ENCODE measurements at places on chromosomes 13 and 19.

GRCh38 chr13:39586151-39586550 lies 16.8 kb downstream of the LHFPL6 start:
- no peak for DNase-seq

GRCh38 chr19:3336351-3336679 lies 30.1 kb upstream of the NFIC start:
- no peak for DNase-seq

- DNase-seq: no peak
Observed at GRCh38 chr13:21420706-21421105, 38.4 kb downstream of the ZDHHC20 start.

DNA sequence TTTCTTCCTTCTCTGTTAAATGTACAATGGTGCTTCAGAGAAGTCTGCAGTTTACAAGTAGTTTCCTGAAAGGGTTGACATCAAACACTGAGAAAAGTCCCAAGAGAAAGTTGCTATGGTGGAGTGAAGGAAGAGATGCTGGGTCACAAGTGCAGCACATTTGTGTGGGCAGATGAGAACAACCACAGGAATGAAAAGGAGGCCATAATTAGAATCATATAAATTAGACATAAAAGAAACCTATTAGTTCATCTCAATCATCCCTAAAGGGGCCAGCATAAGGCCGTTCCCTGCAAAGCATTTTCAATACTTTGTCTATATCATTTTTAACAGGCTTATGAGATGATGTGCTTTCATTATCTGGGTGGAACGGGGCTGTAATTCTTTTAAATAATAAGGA lies 359.2 kb downstream of the IRS2 start:
- DNase-seq: no peak

DNA sequence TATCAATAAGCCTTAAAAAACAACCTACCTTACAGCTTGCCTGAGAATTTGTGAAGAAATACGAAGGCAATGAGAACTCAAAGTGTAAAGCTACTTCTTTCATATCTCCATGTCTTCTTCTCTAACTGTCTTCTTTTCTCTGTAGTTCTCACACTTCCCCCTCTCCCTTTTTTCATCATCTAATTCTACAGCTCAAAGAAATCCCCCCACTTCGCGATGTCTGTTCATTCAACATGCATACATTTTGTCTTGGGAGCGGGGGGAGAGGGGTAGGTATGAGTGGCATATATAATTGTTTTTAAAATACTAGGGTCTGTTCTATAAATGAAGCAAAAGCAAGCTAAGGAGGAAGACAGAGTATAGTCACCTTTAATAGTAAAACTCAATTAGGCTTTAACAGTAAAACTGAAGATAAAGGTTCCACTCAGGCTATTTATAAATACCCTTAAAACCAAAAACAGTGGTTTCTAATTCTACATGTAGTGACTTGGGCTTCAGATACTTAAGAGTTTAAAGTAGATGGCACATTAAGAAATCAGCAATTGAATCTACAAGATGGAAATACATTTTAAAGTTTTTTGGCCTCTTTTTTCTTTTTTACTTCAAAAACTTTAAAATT lies 106.9 kb downstream of the KLF12 start:
- DNase-seq: no peak

- DNase-seq: no peak
Observed at GRCh38 chr13:93851236-93851635, 624.6 kb downstream of the GPC6 start.

GRCh38 chr19:11373885-11374432 lies 507 bp upstream of the SWSAP1 start:
- no peak for DNase-seq

DNA sequence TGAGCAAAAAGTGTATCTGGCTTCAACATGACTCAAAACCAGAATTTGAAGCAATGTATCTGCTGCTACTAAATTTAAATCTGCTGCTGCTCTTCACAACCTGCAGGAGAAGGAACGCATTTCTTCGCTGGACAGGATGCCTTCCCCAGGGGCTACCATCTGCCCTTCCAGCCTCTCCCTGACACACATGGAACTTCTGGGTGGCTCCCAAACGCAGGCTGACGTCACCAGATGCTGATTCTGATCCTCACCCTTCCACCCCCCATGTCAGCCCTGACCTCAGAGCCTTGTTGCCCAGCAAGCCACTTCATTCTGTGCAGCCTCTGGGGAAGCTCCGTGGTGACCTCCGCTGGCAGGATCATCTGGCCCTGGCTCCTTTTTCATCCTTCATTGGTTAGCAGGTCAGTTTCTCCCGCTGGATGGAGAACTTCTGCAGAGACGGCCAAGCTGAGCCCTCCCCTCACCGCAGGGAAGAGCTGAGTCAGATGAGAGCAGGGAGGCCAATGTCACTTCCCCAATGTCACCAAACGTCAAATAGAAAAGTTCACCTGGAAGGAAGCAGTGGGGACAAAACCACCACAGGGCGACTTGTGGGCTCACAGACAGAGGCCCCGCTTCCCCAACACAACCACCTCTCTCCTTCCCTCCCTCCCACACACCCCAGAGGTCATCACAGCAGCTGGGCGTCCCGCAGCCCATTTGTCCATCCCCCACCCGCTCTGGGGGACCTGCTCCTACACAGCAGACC lies 14.0 kb upstream of the RAB20 start:
- no peak for DNase-seq

DNA sequence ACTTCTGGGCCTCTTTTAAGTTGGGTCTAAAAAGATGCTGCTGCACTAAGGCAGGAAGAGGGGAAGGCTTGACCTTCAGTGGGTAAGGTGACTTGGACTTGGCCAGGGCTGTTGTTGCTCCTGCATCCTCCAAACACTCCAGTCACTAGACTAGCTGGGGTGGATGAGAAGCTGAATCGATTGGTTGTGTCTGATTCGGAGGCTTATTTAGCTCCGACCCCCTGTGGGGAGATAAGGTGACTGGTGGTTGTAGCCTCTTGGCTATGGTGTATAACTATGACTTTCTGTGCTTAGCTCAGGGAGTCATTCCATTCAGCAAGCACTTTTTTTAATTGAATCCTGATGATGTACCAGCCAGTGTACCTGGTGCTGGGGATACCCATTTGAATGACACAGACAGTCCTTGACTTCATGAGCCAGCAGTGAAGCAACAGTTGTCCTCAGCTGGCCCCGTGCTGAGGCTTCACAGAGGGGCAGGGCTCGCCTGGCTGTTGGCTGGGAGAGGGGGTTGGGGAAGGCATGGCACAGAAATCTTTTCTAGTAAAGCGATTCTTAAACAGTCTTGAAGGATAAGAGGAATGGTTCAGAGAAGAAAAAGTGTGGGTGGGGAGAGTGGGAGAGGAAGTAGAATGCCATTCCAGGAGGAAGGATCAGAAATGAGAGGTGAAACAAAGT lies 9.9 kb downstream of the PCDH8 start:
- no peak for DNase-seq

- DNase-seq: no peak
Observed at GRCh38 chr13:46146898-46147297, 35.1 kb downstream of the LCP1 start.

DNA sequence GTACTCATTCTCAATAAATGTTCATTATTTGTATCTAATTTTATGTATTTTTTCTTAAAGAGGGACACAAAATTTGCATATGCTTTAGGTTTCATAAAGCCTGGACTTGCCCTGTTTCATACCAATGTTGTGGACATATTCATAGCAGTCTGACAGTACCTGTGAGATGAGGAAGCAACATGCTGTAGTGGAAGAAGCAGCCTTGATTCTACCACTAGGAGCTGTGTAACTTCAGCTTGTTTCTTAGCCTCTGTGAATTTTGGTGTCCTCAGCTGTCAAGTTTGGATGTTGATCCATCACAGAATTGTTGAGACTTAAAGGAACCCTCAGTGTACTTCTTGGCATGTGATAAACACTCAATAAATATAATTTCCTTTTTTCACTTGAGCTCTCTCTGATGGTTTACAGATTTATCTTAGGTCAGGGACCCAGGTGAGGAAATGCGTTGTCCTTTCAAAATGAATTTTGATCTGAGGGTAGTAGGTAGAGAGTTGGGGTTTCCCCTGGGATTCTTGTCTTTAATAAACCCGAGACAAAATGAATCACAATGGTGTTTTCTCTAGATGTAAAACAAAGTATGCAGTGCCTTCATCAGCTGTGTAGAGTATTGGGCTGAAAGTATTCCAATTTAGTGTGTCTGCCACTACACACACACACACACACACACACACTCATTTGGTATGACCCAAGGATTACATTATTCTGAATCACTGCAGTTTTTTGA lies 152.1 kb downstream of the KCNRG start:
- no peak for DNase-seq

DNA sequence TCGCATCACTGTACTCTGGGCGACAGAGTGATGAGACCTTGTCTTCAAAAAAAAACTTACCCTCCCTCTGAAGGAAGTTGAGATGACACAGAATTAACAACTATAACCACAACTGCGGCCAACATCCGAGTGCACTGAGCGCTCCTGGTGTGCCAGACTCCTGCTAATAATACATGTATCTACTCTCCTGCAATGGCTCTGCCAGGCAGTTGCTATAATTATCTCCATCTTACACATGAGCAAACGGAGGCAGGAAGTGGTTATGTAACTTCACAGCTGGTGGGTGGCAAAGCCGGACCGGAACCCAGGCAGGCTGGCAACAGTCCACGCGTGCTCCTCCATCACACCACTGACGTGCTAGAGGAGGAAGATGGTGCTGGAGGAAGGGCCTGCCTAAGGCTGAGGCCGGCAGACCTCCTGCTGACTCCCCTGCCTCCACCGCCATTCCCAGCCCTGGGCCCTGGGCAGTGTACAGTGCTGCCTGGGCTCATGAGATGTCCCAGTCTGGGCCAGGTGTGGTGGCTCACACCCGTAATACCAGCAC lies 12.6 kb downstream of the XRCC1 start:
- peak; percentile 54 for DNase-seq

GRCh38 chr19:22945560-22945959 lies 57.4 kb downstream of the ZNF728 start:
- no peak for DNase-seq

GRCh38 chr19:41373993-41374392 lies 2.3 kb upstream of the TMEM91 start:
- DNase-seq: no peak

GRCh38 chr13:57409121-57409520 lies 222.4 kb upstream of the PCDH17 start:
- DNase-seq: no peak

GRCh38 chr13:20001366-20002190 lies 43.1 kb downstream of the ZMYM2 start:
- DNase-seq: no peak

DNA sequence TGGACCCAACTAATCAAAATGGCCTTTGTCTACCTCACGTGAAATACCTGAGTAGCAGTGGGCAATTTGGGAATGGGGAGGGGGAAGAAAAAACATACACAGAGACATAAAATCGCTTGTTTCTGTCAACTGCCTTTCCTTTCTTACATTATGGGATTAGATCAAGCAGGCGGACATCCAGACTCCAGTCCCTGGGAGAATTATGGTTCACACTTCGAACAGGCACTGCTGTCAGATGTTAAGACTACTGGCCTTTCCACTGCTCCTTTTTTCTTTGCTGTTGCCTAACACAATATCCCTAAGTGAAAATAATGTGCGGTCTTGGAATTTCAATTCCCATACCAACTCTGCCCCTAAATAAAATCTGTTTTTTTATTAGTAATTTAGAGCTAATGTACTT lies 1719.7 kb upstream of the SLC10A2 start:
- DNase-seq: no peak

DNA sequence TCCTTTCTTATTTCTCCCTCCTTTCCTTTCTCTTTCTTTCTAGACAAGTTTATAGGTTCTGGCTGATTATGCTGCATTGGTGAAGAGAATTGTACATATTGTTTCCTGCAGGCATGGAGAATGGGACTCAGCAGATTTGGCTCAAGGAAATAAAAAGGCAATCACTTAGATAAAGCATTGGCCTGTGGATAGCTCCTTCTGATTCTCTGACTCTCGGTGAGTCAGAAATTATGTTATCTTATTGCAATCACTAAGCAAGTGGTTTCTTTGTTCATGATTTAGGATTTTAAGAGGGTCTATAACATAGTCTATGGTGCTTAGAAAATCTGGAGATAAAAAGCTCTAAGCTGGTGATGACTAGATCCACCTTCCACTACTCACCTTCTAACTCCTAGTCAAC lies 54.0 kb upstream of the POSTN start:
- no peak for DNase-seq

- DNase-seq: no peak
Observed at GRCh38 chr13:44416301-44416700, 42.7 kb downstream of the SERP2 start.

DNA sequence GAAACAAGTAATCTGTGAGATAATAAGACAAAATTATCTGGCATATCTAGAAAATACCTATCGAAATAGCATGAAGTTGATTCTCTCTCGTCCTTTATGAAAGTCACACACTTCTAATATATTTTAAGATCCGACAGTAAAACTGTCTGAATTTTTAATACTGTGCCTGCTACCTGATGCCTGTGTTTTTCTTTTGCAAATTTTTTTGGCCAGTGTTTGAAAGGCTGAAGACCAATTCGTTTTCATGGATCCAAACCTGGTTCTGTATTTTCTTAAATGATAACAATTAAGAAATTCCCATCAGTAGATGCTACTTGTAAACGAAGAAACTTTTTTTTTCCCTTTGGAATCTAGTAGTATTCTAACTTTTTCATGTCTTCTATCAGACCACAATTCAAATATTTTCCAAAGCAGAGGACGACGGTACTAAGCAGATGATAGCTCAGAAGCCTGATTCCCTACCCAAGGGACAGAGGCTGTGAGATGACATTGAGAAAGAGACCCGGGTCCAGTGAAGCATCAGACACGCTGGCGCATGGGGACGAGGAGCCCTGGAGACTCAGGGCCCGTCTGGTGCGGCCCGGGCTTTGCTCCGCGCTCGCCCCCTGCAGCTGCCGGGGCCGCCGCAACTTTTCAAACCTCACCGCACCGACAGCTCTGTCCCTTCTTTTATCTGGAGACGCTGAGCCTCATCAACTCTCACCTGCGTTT lies 49.5 kb upstream of the PABPC3 start:
- DNase-seq: no peak

DNA sequence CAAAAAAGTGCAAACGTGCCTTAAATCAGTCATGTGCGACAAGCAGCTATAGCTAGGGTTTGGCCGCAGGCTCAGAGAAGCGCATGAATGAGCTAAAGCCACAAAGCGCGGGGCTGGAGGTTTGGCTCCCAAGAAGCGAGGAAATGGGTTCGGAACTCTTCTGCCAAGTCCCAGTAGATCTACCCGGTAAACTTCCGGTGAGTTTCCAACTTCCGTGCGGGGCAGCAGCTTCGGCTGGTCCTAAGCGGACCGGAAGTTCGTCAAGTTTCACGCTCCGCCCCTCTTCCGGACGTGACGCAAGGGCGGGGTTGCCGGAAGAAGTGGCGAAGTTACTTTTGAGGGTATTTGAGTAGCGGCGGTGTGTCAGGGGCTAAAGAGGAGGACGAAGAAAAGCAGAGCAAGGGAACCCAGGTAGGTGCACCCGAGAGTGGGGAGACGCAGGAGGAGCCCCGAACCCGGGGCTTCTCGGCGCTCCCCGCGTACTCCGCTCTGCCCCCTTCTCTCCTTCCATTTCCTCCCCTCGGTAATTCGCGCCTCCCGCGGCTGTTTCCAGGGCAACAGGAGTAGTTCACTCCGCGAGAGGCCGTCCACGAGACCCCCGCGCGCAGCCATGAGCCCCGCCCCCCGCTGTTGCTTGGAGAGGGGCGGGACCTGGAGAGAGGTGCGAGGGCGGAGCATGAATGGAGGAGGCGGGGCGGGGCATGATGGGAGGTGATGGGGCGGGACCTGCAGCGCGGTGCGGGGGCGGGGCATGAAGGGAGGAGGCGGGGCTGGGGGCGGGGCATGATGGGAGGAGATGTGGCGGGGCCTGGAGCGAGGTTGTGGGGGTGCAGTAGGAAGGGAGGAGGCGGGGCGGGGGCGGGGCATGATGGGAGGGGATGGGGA lies at the start of gene NR1H2:
Gene NR1H2 (plus strand): TSS at position 292 of the 885 bp plus-strand sequence. CDS start 1,149 bp downstream, outside the sequence.
- peak; percentile 86 for DNase-seq

Data from activated CD8-positive, alpha-beta memory T cell treated with anti-CD3 and anti-CD28 coated beads for 1 hour (primary cell).